ENCODE measurements at places on chromosomes 7 and 10.

DNA sequence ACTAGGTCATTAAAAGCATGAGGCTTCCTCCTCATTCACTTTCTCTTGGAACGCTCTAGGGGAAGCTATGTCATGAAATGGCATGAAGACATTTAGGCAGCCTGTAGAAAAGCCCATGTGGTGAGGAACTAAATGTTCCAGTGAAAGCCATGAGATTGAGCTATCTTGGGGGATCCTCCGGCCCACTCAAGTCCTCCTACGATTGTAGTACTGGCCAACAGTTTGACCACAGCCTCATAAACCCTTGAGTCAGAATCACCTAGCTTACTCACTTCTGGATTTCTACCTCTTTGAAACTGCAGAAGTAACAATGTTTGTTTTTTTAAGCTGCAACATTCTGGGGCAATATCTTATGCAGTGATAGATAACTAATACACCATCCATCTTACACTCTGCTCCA is 605.1 kb downstream of the SORCS1 start:
- no peak for DNase-seq

- DNase-seq: no peak
Observed at GRCh38 chr7:140005341-140005740, 57.4 kb downstream of the PARP12 start.

DNA sequence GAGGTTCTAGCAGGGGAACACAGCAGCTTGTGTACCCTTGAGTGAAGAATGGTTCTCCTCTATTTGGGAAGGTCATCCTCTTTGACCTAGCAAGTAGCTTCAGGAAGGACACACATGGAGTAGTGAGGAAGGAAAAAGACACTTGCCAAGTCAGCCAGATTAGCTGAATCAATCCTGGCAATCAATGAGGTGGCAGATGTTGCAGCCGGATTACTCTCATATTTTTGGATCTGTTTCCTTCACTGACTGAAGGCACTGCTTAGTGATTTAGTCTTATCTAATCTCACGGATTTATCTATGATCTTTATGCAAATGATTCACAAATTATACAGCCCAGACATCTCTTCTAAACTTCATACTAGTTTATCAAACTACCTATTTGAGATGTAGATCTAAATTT is 218.8 kb downstream of the GPR158 start:
- DNase-seq: no peak

GRCh38 chr10:125156196-125156595 is 4.2 kb downstream of the CTBP2 start:
- no peak for DNase-seq

DNA sequence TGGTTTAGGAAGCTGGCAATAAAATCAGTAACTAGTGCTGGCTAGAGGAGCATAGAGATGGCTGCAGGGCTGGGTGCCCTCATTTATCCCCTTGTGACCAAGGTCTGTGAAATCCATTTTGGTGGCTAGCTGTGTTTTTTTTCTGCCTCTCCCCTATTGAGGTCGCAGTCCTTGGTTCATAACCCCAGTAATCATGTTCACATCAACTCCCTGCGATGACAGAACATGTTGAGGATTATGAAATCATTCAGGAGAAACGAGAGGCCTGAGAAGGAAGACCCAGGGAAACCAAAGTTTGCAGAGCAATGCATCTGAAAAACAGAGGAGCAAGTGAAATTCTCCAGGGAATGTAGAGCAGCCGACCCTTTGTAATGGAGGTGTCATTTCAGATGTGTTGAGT is 126.9 kb downstream of the TACC2 start:
- no peak for DNase-seq

DNA sequence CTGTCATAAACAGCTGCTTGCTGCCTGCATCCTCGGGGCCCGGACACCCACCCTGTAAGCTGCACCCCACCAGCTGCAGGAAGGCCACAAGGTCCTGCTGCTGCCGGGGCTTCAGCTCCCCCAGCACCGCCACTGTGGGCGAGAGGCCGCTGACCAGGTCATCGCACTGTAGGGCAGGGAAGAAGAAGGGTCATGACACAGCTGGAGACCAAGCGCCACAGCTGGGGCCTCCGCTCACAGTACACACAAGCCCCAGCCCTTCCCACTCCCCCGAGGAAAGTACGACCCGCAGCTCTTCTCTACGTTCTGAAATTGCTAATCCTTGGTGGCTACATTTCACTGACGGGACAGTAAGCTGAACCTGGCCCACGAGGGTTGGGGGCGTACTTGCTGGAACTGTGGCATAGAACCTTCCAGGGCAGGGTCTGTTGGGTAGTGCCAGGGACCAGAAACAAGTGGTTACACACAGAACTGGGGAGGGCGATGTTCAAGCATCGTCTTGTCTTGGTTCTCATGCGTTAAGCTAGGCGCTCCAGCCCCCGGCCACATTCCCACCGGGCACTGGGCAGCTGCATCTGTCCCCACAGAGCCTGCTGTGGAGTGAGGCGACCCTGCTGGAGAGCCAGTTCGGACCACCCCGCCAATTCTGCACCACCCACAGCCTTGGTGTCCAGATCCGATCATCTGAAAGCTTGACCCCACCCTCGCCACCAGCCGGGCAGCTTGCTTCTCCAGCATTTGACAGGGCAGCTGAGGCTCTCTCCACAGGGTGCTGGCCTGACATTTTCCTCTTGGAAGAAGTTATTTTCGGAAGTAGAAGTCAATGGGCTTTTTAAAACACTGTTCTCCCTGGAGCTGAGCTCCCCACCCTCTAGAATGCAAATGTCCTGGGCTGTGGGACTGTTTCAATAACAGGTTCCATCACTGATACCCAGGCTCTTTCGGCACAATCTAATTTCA is 50.8 kb downstream of the GSDME start:
- DNase-seq: no peak

GRCh38 chr7:79176859-79177477 is 276.5 kb downstream of the MAGI2 start:
- DNase-seq: peak; percentile 14

DNA sequence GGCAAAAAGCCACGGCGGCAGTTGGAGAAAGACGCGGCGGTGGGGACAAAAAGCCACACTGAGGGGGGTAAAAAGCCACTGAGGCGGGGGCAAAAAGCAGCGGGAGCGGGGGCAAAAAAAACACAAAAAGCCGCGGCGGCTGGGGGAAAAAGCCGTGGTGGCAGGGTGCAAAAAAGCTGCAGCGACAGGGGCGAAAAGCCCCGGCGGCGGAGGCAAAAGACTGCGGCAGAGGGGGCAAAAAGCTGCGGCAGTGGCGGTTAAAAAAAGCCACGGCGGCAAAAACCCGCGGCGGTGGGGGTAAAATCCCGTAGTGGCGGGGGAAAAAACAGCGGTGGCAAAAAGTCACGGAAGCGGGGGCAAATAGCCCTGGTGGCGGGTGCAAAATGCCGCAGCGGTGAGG is 527.3 kb downstream of the ZNF33B start:
- DNase-seq: no peak

- DNase-seq: no peak
Observed at GRCh38 chr10:129771991-129772431, 192.1 kb downstream of the EBF3 start.

DNA sequence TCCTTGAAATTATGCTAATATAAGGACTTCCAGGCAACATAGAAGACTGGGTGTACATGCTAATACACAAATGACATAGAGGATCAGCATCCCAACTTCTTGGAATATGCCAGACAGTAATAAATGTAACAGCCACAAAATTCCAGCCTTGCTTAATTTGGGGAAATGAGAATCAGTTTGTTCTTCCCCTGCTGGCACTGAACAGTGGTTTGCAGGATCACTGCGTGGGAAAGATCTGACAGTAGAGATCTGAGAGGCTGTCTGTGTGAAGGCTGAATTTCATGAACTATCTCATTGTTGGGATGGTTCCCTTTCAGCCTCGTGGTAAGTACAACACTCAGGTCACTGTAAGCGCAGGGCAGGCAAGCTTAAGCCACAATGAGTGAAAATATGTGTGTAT is 1078.0 kb downstream of the LRMDA start:
- DNase-seq: no peak

GRCh38 chr7:22219036-22219435 is 137.9 kb downstream of the RAPGEF5 start:
- DNase-seq: no peak

DNA sequence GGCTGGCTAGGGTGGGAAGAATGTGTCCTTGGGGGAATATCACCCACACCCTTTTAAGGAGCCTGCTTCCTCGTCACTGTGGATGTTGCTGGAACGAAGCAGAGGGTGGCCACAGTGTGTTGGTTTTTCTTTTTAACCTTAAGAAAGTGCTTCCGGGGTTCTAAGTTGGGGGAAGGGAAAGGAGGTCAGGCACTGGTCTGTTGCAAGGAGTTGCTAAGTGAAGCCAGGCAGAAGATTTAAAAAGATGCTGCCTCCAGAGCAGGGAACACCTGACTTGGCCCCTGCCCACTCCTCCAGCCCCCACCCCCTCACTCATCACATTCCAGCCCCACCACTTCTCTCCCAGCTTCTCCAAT is 213.1 kb downstream of the EMX2 start:
- no peak for DNase-seq

DNA sequence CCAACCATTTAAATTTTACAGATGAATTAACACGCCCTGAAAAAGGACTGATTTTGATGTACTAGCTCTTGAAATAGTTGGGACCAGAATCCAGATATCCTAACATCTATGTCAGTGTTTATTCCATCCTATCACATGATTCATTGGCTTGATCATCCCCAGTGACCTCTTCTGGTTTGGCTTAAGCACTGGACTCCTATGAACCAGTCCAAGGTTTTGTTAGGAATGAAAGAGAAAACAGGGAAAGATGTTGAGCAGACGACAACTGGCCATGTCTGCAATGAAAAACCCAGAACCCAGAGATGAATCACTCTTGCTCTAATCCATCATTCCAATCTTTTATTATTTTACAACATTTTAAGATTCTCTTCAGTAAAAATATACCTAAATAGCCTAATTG is 1080.9 kb downstream of the SORCS1 start:
- DNase-seq: no peak

- no peak for DNase-seq
Observed at GRCh38 chr7:155992974-155993373, 180.7 kb upstream of the SHH start.

GRCh38 chr10:20005638-20006037 is 189.4 kb downstream of the PLXDC2 start:
- no peak for DNase-seq

- DNase-seq: no peak
Observed at GRCh38 chr10:18350340-18350739, 210.1 kb downstream of the CACNB2 start.

DNA sequence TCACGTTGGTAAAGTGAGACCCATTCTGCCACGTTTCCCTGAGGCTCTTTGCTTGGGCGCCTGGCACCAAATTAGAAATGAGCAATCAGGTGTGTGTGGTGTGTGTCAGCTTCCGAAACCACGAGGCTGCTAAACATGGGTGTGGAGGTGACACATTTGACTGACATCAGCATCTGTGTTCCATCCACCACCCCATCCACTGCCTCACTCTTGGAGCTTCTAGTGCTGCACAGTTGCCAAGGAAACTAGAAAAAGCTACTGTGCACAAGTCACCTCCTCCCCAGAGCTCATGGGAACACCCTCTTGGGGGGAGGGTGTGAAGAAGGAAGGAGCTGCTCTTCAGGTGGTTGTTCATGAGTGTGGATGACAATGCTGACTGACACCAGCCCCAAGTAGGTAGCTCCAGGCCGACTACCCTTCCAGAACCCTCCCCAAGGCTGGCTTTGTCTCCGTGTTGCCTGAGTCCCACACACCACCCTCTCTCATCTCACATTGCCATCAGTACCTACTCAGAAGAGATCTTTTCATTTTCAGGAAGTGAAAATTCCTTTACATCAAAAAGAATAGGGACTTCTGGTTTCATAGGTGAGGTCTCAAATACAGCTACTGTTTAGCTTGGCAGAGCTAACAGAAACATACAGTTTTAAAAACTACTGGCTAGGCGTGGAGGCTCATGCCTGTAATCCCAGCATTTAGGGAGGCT is 152.2 kb downstream of the TMEM178B start:
- no peak for DNase-seq
